ENCODE measurements at places on chromosomes 7 and 10.

DNA sequence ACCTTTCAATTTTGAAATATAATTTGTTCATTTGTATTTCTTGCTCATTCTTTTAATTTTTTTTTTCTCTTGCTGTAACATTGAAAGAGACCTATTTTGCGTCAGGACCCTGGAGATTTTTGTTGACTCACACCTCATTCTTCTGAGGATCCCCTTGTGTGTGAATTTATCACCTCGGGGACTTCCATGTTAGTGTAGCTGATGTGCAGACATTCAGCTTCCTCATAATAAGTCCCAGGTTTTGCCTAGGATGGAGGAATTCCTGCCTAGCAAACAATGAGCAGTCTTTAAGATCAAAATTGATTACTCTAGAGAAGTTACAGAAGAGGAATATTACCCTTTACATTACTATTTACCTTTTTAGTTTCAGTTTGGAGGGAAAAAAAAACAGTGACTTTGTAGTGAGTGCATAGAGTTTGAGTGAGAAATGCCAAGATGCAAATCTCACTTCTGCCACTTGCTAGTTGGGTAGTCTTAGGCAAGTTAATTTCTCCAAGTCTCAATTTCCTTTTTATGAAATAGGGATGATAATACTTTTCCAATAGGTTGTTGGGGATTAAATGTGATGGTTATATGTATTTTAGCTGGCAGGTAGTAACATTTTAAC is 14.3 kb downstream of the TES start:
- no peak for DNase-seq

- no peak for DNase-seq
Observed at GRCh38 chr10:62692085-62692484, 112.4 kb upstream of the ADO start.

GRCh38 chr7:88787777-88788176 is 7.8 kb downstream of the TEX47 start:
- no peak for DNase-seq

GRCh38 chr7:95536656-95537311 is 51.0 kb downstream of the ASB4 start:
- DNase-seq, result no peak

- no peak for DNase-seq
Observed at GRCh38 chr10:90087197-90088023, 386.0 kb downstream of the KIF20B start.

DNA sequence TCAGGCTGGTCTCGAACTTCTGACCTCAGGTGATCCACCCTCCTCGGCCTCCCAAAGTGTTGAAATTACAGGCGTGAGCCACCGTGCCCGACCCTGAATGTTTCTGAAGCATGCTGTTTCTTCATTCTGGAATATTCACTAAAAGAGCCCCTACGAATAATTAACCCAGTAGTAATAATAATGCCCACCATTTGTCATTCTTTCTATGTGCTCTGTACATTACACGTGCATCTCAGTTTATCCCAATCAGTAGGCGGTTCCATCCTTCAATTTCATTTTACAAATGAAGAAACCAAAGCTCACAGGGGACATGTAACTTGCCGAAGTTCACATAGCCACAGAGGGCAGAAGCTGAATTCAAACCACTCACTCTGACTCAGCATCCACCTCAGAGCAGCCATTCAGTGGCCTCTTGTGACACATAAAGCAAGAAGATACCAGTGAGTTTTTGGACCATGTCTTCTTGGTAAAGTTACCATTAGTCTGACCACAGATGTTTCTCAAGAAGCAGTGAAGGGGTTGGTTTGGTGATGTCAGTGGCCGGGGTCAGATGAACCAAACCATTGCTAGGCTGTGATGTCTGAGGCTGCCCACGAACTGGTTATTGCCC is 71.9 kb upstream of the DUSP5 start:
- DNase-seq, result peak; percentile 25

- peak; percentile 8 for DNase-seq
Observed at GRCh38 chr10:63003816-63004453, 129.2 kb upstream of the NRBF2 start.

Measured in hematopoietic multipotent progenitor cell treated with erythropoietin and hydrocortisone succinate and interleukin-3 and kit ligand, for 17 days (in vitro differentiated cells).